ENCODE measurements at places on chromosomes 1 and 21.

DNA sequence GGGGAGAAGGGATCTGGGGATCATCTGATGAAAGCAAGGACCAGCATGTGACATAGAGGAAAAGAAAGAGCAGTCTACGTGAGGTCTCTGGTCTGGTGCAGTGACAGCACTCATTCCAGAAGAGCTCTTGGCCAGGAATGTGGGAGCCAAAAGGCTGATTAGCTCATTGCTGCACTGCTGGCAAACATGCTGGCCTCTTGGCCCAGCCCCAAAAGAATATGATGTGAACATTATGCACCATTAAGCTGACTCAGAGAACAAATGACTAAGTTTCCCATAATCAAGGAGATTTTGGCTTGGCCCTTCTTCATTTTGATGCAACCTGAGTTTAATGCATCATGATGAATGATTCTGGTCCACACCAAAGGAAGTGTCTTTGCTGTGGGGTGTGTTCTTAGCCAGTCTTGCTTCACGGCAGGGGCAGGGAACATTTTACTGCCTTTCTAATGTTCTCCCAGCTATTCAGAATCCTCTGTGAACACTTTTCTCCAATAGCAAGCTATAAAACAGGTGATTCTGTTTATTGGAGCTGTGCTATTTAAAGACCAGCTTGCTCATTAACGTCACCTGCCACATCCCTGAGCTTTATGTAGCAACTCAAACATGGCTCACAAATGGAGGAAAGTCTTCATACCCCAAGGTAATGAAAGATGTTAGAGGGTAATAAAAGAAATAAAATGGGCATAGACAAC is 55.1 kb downstream of the PCBP3 start:
- DNase-seq: no peak

DNA sequence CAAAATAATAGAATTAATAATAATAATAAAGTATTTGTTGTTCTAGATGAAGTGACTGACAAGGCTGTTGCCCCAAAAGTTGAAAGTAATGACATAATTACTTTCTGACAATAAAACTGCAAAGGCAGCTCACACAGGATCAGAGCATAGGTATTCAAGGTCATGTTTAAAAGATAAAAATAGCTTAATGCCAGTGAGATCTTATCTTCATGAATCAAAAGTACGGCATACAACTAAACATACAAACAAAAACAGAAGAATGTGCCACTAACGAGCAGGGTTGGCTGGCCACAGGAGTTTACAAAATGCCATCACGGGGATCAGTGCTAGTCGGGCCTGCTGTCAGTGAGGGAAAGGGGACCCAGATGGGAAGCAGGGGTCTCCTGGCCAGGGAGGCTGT is 22.4 kb upstream of the TMPRSS2 start:
- DNase-seq: no peak

DNA sequence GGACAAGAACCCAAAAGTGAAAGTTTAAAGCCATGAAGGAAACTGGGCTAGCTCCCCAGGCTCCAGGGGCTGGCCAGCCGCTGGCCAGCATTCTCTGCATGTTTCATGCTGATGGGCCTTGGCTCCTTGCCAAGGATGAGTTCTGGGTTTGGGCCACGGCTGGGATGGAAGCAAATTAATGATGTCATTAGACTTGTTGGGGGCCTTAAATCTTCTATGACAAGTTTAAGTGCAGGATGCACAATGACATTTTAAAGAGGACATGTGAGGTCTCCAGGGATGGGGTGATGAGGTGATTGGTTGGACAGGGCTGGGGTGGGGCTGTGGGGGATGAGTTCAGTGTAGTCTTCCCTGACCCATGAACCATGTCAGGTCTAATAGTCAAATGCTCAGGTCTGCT is 199.6 kb downstream of the TRABD2B start:
- DNase-seq: no peak

DNA sequence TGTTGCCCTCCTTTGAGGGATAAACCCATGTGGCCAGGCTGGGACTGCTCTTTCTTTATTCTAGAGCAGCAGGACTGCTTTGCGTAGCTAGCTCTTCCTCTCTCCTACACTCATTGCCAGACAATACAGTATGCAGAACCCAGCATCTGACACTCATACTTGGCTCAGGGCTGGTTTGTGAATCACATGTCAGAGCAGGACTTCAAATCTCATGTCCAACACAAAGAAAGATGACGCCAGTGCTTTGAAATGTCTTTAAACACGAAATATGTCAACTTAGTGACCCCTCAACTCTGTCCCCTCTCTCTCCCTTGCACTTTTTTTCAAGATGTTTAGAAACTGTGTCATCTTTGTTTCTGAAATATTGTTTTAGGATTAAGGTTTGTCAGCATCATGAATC is 135.0 kb downstream of the TGFB2 start:
- DNase-seq: no peak

GRCh38 chr1:46810596-46810995 is 11.8 kb downstream of the CYP4B1 start:
- no peak for DNase-seq

- no peak for DNase-seq
Measured at GRCh38 chr1:206573319-206573718, 38.9 kb downstream of the EIF2D start.

DNA sequence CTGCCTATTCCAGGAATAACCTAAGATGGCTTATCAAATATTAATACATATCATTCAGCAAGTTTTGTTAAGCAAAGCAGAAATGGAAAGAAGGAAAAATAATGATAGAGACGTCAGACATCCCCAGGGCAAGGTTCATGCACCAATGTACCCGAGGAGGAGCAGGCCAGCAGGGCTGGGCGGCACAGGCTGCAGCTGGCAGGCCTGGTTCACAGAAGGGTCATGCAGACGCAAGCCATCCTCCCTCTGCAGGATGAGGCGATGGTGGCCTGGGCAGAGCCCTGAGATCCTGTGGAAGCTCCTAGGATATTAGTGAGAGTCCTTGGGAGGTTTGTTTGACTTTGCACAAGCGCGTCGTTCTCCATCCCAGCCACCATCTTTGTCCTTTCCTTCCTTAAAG is 30.0 kb downstream of the BATF3 start:
- no peak for DNase-seq

DNA sequence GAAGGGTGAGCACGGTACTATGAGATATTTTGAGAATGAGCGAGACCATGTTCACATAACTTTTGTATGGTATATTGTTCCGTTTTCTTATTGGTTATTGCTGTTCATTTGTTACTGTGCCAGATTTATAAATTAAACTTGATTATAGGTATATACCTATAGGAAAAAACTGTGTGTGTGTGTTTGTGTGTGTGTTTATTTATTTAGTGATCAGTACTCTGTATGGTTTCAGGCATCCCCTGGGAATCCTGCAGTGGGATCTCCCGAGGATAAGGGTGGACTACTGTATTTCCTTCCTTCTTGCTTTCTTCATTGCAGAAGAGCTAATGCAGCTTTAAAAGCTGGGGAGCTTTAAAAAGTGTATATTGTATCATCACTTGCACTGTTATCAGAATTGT is 8.0 kb upstream of the ASH1L start:
- DNase-seq: no peak
